ENCODE measurements at places on chromosomes 7 and 10.

GRCh38 chr10:19491166-19491565, 325.1 kb upstream of the PLXDC2 start:
- DNase-seq: no peak

- DNase-seq: no peak
These were observed 330.6 kb downstream of the PTPRN2 start for GRCh38 chr7:158257001-158257400.

DNA sequence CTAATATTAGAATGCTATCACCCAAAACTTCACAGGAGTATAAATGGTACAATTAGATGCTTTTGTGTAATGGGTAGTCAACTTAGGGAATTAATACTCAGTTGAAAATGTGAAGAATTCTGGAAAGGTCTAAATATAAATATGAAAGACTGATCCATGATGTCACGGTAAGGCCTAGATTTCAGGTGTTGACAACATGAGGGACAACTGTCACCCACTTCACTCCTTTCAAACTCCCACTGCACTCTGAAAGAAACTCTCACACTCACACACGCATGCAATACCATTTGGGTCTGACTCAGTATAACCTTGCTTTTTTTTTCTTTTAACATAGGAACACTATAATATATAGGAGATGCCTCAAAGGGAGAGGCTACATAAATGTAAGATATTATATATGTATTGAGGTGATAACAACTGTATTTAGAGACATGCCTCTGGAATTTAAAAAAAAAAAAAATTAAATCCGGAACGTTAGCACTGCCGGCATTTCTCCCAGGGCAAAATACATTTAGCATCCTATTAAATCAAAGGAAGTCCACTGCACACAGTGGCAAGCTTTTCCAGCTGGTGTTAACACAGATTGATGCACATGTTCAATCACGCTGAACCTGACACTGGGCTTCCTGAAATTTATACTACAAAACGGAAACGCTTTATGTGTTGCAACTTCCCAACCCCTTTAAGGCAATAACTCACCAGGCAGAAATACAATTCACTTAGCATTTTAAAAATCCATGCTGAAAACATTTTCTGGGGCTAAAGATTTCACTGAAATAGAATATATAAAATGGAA, 74.9 kb downstream of the RSU1 start:
- no peak for DNase-seq

DNA sequence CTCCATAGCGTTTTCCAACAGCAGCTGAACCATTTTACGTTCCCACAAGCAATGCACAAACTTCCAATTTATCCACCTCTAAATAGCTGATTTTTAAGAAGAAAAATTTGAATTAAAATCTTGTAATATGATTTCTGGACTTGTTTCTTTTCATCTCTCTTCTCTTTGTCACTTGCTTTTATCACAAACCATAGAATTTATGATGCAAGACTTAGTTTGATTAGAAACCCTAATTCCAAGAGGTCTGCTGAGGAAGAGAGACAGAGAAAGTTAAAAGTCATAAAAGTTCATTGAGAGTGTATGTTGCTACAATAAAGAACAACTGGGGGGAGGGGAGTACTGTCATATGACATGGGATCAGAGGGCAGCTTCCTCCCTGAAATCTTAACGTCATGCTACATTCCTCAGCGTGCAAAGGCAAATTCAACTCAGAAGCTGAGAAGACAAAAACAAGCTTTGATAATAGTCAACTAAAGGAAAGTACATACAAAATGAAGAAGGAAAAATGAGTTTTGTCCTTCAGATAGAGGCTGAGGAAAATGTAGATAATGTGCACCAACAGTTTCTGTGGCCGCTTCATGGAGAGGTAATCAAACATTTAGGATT, 18.4 kb upstream of the CUBN start:
- DNase-seq: no peak

GRCh38 chr7:151248346-151249033, at the start of gene SMARCD3:
Gene SMARCD3 (minus strand): TSS chr7:151248694. CDS start chr7:151248562, 132 bp downstream.
- no peak for DNase-seq

DNA sequence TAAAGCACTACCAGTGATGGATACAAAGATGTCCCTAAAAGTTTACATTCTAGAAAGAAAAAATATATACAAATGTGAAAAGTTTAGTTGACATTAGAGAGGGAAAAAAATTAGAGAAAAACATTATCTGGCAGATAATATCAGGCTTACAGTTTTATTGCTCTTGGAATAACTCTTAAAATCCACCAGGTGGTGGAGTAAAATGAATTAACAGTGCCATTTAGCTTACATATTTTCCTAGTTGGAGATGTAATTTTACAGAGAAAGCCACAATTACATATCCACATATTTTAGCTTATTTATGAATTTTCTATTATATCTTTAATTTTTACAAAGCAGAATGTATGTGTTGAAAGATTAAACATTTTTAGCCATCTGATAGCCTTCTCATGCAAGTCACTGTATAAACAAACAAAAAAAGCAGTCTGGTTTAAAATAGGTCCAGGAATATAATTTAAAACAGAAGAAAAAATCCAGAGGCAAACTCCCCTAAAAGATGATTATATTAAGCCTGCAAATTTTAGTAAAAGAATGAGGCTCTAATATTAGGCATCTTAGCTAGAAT, 6.5 kb downstream of the CABCOCO1 start:
- no peak for DNase-seq

DNA sequence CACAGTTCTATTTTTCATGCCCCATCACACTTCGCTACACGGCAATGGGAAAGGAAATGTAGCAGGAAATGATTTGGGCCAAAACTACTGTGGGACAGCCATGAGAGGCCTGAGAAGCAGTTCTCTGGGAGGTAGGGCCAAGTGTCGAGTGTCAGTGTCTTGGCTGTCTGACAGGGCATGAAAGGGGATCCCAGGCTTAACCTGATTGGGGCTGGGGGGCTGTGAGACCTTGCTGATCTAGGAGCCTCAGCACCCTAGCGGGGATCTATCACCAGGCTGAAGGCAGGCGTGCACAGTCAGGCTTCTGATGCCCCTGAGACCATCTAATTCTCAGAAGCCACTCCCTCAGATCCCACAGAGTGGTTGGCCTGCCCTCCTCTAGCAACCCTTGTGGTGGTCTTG, 58.2 kb upstream of the SLC25A13 start:
- DNase-seq: no peak

GRCh38 chr10:63393050-63393449, 72.7 kb downstream of the JMJD1C start:
- DNase-seq: no peak

DNA sequence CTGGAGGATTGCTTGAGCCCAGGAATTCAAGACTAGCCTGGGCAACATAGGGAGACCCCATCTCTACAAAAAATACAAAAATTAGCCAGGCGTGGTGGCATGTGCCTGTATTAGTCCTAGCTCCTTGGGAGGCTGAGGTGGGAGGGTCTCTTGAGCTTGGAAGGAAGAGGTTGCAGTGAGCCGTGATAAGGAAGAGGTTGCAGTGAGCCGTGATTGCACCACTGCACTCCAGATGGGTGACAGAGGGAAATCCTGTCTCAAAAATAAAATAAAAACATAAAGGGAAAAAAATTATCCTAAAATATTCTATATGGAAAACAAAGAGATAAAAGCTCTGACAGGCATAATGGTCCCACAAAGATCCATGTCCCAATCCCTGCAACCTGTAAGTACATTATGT, 87.9 kb upstream of the KAT6B start:
- DNase-seq: no peak

DNA sequence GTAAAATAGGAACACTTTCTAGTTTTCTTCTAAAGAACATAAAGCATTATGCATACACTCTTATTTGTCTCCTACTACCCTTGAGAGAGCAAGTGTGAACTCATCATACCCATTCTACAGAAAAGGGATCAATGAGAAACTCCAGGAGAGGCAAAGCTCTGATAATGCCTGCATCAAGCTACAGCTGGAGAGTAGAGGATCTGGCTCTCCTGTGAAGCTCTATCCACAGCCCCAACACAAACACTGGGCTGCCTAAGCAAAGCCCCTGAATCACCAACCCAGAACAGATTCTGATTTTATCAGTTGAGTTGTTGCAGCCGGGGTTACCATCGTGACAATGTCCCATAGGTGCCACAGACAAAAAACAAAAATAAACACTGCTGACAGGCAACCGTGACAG, 74.9 kb downstream of the NUDCD3 start:
- DNase-seq: no peak

DNA sequence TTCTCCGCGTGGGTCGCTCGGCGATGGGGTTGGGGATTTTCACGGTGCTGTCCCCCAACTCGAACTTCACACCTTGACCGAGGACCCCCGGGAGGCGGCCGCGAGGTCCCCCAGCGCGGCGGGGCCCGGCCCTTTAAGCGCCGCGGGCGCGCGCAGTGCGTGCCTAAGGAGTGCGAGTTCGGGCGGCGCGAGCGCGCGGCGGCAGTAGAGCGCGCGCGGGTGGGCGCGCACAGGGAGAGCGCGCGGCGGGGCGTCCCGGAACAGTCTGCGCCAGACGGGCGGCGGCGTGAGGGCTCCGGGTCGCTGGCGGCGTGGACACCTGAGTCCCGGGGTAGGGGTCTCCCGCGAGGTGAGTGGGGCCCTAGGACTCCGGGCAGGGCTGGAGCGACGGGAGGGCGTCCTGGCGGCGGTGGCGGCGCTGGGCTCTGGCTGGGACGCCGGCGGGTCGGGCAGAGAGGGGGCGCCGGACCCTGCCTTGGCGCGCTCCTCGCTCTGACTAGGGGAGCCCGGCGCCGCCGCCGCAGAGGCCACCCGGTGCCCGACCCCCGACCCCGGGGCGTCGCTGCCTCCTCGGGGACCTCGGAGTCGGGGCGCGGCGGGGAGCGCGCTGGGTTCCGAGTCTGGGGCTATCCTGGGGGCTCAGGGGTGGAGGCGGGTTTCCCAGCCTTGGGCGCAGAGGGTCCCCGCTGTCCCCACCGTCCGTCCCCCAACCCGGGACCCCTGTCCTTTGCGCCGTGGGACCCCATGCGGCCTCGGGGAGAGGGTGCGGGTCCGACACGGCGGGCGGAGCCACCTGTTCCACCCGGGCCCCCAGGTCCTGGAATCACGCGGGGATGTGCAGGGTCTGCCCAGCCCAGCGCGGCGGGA, at the start of gene PROSER2:
Gene PROSER2, plus strand, starts transcription at position 235 of the 867 bp plus-strand sequence. CDS start 28,722 bp downstream, outside the sequence.
- peak; percentile 50 for DNase-seq

DNA sequence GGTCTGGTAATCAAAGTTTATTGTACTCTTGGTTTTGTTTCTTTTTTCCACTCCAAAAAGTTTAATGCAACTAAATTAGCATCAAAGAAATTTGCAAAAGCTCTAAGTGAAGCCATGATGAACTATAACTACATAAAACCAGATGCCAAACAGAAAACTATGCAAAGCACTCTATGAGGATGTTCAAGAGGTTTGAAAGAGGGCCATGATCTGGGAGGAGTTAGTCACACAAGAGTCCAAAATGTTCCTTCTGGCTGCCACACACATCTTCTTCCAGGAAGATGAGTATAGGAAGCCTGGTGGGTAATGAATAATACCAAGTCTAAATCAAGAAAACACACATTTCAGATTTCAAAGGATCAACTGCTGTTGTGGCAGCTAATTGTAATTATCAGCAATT, 28.4 kb downstream of the GLI3 start:
- no peak for DNase-seq

- no peak for DNase-seq
These were observed 48.2 kb downstream of the ABCB4 start for GRCh38 chr7:87427288-87427687.

GRCh38 chr7:139990142-139990535, 72.6 kb downstream of the PARP12 start:
- no peak for DNase-seq

DNA sequence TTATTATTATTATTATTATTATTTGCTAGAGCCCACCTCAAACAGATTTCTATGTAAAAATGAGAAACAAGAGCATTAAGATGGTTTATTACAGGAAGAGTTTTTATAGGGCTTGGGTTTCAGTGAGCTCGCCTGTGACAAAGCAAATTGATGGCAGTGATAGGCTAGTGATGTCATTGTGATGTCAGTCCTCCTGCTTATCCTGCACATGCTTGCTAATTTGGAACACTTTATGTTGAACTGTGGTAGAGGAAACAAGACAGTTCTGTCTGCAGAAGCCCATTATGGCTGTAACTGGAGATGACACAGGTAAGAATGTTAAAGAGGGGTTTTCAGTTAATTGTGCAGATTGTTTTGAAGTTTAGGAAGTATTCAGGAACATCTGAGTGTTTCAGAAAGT, 68.3 kb downstream of the CREM start:
- no peak for DNase-seq

GRCh38 chr7:8284606-8285005, 22.6 kb upstream of the ICA1 start:
- DNase-seq: no peak

- no peak for DNase-seq
These were observed 148.9 kb downstream of the ZEB1 start for GRCh38 chr10:31467791-31468535.

DNA sequence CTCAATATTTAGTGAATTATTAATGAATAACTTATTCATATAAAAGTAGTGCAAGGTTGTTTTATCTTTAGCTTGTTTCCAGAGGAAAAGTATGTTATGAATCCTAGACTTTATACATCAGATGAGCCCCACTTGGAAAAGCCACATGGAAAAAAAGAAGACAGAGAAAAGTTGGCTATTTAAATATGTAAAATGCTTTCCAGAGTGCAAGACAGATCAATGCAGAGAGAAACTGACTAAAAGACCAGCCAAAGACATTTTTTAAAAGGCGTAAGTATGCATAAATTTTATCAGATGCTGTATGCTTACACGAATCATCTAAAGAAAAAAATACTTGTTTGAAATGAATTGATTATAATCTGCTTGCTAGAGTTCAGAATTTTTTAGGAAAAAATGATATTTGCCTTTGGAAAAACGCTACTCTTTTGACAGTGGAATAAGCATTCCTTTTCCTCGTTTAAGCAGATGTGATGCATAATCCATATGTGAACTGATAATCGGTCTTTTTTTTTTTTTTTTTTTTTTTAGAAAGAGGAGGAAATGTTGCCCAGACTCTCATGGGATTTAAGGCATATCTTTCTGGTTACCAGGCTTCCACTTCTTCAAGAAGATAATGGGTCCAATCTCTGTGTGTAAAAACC, 70.7 kb downstream of the RELN start:
- DNase-seq: no peak

DNA sequence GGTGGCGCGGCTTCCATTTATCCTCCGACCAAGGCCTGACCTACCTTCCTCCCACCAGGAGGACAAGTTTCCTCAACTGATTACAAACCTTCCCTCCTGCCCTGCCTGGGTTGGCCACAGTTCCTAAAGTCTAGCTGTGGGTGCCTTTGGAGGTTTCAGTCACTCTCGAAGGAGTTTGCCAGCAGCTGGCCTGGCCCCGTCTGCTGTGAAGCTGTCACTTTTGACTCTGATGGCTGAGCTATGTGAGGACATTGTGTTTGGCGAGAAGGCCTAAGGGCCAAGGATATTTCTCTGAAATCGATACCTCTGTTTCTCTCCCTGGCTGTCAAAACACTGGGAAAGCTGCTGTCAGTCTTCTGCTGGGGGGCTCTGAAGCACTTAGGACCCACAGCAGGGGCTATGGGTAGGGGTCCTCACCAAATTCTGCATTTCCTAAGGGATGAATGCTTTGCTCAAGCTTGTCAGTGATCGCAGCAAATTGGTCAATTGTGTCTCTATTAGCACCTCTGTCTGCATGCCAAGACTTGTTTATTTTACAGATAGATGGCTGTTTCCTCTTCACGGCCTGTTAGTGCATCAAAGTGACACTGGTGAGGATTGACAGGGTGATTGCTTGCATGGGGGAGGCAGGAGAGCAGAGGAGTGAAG, 31.9 kb upstream of the SAMD8 start:
- DNase-seq: no peak

GRCh38 chr7:134513169-134513752, 14.1 kb upstream of the AKR1B10 start:
- peak; percentile 35 for DNase-seq

- peak; percentile 52 for DNase-seq
These were observed 166.0 kb upstream of the SP4 start for GRCh38 chr7:21261627-21262594.

- DNase-seq: no peak
These were observed 259.3 kb downstream of the SNX13 start for GRCh38 chr7:17680943-17681351.

All from activated naive CD8-positive, alpha-beta T cell treated with anti-CD3 and anti-CD28 coated beads, Interleukin-2, amount 50 U/mL, for 24 hours (primary cell).